ENCODE measurements at places on chromosomes 3 and 15.

- DNase-seq: no peak
These were observed 5.2 kb downstream of the POLR2H start for GRCh38 chr3:184366619-184367289.

GRCh38 chr15:94238539-94239118, 7.3 kb downstream of the MCTP2 start:
- no peak for DNase-seq

DNA sequence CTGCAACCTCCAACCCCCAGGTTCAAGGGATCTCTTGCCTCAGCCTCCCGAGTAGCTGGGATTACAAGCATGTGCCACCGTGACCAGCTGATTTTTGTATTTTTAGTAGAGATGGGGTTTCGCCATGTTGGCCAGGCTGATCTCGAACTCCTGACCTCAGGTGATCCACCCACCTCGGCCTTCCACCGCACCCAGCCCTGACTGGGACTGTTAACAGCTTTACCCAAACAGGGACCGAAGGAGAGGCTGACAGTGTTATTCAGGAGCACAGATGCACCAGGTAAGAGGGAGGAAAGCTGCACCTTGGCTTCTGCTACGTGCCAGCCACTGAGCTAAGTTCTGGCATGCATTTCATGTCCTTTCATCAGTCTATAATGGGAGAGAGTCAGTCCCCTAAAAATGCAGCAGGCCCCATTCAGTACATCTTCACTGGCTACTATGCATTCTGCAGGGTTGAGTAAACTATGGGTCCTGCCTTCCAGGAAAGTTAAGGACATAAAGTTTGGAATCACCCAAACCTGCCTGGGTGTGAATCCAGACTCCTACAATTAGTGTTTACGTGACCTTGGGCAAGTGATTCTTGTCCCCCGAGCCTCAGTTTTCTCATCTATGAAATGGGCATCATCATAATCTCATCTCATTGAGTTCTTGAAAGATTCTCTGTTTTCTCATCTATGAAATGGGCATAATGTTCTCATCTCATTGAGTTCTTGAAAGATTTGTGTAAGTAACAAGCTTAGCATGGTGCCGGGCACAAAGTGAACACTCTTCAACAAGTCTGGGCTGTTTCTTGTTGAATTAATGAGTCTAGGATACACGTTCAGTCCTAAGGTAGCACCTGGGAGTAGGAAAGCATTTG, 82.2 kb downstream of the CPN2 start:
- DNase-seq: no peak

DNA sequence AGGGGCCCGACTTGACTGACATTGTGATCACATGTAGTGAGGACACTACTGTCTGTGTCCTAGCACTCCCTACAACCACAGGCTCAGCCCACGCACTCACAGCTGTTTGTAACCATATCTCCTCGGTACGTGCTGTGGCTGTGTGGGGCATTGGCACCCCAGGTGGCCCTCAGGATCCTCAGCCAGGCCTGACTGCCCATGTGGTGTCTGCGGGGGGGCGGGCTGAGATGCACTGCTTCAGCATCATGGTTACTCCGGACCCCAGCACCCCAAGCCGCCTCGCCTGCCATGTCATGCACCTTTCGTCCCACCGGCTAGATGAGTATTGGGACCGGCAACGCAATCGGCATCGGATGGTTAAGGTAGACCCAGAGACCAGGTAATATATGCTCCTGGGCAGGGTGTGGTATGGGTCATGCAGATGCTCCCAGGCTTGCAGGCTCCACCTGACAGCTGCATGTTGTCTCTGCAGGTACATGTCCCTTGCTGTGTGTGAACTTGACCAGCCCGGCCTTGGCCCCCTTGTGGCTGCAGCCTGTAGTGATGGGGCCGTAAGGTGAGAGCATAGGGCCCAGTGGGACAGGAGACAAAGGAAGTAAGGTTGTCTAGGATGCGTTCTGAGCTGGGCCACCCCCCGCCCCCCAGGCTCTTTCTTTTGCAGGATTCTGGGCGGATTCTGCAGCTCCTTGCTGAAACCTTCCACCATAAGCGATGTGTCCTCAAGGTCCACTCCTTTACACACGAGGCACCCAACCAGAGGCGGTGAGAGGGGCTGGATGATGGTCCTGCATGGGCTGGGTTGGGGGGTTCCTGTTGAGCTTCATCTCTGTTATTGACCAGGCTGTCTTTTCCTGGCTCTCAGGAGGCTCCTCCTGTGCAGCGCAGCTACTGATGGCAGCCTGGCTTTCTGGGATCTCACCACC, 4.4 kb downstream of the DALRD3 start:
- no peak for DNase-seq

- no peak for DNase-seq
These were observed 371.1 kb downstream of the CHL1 start for GRCh38 chr3:567488-568185.
